NCI-H748 treated with DMSO at 0.1 percent for 48 hours (cell line): ENCODE measurements at places on chromosomes 7 and 10.

DNA sequence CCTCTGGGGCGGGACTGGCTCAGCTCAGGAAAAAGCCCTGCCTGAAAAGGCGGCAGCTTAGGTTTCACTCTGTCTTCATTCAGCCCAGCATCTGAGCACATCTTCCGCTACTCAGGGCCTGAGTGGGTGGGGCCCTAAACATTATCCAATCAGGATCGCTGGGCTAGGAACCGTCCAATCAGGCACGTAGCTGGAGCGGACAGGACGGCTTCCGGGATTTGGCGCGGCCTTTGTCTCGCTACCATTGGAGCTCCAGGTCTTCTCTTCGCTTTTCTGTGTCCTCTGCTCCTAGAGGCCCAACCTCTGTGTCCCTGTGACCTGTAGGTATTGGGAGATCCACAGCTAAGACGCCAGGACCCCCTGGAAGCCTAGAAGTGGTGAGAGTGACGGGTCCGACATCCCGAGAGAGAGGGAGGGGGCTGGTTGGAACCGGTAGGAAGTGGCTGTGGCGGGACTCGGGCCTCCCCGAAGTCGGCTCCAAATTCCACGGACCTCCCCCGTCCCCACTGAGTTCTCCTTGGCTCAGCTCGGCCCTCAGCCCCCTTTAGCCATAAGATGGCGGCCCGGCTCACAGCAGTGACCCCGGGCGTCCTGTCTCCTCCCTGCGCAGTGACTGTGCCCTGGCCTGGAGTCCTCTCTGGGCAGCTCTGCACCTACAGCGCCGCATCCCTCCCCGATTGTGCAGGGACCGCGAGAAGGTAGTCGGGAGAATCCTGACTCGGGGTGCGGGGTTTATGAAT, 99.1 kb downstream of the ZNF680 start:
- DNase-seq, result peak; percentile 50

DNA sequence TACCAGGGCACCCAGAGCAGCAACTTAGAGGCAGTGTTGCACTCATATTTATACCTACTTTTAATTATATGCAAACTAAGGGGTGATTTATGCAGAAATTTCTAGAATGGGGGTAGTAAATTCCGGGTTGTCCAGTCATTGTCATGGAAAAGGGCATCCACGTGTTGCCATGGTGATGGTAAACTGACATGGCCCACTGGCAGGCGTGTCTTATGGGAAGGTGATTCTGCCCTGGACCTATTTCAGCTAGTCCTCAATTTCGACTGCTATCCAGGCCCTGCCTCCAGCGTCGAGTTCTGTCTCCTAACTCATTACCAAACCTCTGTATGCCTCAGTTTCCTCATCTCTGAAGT, 12.8 kb downstream of the SNX8 start:
- DNase-seq, result no peak

- DNase-seq, result no peak
Measured at GRCh38 chr7:91496251-91496820, 232.1 kb downstream of the FZD1 start.

- DNase-seq, result no peak
Measured at GRCh38 chr7:29587195-29587808, 23.7 kb downstream of the PRR15 start.

DNA sequence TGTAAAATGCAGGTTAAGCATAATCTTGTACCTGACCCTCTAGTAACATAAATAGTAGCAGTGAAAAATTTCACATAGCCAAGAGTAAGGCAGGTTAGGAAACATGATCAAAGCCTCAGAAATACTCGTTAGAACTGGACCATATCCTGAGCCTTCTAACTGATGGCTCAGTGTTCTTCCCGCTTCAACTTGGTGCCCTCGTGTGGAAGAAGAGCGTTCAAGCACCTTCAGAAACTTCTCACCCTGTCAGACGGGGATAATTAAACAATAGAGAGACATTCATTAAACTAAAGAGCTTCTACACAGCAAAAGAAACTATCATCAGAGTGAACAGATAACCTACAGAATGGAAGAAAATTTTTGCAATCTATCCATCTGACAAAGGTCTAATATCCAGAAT, 124.5 kb downstream of the MYOF start:
- peak; percentile 5 for DNase-seq

DNA sequence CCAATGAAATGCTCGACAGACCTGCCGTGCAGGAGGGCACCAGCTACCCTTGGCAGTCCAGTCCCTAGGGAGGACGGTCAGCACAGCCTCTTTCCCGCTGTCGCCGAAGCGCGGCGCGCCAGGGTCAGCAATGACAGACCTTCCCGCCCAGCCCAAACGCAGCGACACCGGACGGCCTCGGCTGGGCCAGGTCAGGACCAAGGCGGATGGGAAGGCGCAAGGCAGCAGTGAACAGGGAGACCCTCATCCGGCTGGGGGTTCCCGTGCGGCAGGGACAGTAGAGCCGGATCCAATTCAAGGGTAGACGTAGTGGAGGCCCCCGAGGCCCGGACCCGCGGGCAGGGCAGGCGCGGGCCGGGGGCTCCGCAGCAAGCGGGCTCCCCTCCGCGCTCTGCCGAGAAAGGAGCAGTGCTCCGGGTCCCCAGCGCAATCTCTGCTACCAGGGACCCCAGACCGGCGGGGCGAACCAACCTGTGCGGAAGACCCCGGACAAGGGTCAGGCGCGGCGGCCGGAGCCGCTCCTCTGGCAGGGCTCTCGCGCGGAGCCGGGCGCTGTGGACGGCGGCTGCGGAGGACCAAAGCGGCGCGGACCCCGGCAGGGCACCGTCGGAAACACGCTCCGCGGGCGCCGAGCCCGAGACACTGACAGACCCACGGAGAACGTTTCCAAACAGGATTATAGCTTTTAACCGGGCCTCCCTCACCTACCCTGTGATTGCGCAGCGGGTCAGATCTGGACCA, at the start of gene SEC31B:
SEC31B (minus strand) TSS at position 551 of the 741 bp plus-strand sequence. CDS start 2,909 bp downstream, outside the sequence.
- peak; percentile 28 for DNase-seq

- no peak for DNase-seq
Measured at GRCh38 chr10:506451-507354, 182.8 kb downstream of the DIP2C start.

GRCh38 chr10:94571081-94571480, 25.5 kb downstream of the HELLS start:
- no peak for DNase-seq

DNA sequence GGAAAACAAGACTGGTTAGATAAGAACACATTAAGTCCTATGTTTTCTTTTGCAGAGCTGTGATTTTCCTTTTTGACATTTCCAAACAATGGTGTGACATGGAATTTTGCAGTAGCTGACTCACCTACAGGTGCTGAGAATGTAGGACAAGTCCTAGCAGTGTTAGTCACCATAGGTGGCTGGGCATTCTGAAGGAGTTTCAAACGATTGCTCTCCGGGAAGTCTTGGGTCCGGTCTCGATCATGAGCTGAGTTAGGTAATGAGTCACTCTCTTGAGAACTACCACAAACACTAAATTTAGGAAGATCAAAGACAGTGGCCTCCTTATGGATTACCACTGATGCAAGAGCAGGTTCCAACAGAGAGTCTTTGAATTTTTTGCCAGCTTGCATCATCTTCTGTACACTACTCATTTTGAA, 3.6 kb downstream of the FIGNL1 start:
- DNase-seq, result no peak

DNA sequence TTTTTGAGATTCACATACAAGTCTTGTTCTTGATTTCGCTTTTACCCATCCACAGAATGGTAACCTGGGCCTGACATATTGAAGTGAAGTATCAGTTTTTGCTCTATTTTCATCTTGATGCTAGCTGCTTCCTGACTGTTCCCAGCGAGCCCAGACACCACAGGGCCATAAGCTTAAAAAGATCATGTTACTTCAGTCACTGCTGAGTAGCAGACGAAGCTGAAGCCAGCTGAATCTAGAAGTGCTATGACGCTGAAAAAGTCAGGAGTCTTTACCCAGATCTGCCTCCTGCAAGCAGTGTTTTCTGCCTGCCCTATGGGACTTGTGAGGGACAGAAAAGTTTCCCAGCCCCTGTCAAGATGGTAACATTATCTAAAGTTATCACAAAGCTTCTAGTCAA, 2.7 kb upstream of the PRXL2A start:
- no peak for DNase-seq

- DNase-seq, result no peak
Measured at GRCh38 chr7:71900556-71900955, 511.6 kb downstream of the CALN1 start.

- no peak for DNase-seq
Measured at GRCh38 chr10:86072413-86072812, 294.2 kb downstream of the GRID1 start.

DNA sequence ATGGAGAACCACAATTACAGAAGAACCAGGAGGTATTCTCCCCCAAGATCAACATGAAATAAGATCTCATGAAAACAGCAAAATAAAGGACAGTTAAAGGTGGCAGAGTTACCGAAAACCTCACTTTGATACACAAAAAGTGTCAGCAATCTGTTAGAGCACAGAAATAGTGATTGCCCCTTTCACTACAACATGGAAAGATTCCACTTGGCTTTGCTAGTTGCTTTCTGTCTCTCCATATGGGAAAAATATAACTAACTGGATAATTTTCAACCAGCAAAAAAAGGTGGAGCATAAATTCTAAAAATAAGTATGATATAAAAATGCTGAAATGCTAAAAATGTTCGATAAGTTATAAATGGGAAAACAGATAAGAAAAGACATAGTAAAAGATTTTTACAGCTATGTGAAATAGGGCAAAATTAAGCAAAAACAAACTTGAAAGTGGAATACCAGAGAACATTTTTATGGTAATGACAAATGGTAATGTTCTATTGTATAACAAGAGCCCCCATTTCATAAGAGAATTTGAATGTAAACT, 90.2 kb downstream of the GPR85 start:
- no peak for DNase-seq

- DNase-seq, result no peak
Measured at GRCh38 chr7:35465791-35466336, 212.0 kb upstream of the TBX20 start.

GRCh38 chr10:121526801-121527221, 71.4 kb downstream of the FGFR2 start:
- DNase-seq, result no peak

DNA sequence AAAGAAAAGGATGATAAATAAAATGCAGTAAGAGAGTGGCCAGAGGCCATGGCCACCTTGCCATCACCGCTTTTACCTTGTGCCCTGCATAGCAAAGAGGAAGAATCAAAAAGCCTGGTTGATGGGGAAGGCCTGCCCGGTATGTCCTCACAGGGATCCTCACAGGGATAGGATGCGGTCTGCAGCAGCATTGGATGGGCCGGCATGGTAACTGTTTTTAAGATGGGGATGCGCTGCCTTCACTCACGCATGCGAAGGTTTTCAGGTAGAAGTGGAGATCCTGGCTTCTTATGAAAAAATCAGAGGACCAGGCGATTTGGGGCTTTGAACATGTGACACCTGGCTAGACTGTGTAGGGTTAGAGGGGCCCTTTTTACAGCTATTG, 12.5 kb downstream of the PNLIPRP2 start:
- DNase-seq, result no peak

GRCh38 chr10:22250897-22251660, 33.3 kb upstream of the EBLN1 start:
- DNase-seq, result peak; percentile 30

GRCh38 chr10:70669015-70669414, 3.3 kb upstream of the ADAMTS14 start:
- no peak for DNase-seq

DNA sequence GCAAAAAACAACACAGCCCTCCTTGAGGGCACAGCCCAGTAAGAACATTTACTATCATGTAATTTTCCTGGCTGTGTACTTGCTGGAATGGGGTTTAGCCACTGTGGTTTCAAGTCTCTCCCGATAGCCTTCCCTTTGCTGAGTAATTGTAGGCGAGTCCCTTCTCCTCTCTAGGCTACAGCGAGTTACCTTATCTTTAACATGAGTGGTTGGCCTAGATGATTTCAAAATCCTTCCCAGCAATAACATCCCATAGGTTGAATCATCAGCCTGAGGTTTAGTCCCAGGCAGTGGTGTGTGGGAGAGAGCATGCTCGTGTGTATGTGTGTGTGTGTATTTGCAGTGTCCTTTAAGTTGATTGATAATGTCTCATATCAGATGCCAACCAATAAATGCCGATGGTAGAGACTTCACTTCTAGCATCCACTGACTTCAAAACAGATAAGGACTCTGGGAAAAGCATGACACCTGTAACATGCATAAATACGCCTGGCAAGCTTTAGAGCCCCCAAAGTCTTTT, 142.9 kb upstream of the ZMIZ1 start:
- no peak for DNase-seq

- DNase-seq, result no peak
Measured at GRCh38 chr7:117640465-117640864, 160.6 kb downstream of the CFTR start.

- DNase-seq, result no peak
Measured at GRCh38 chr10:96230527-96230926, 40.8 kb downstream of the BLNK start.

DNA sequence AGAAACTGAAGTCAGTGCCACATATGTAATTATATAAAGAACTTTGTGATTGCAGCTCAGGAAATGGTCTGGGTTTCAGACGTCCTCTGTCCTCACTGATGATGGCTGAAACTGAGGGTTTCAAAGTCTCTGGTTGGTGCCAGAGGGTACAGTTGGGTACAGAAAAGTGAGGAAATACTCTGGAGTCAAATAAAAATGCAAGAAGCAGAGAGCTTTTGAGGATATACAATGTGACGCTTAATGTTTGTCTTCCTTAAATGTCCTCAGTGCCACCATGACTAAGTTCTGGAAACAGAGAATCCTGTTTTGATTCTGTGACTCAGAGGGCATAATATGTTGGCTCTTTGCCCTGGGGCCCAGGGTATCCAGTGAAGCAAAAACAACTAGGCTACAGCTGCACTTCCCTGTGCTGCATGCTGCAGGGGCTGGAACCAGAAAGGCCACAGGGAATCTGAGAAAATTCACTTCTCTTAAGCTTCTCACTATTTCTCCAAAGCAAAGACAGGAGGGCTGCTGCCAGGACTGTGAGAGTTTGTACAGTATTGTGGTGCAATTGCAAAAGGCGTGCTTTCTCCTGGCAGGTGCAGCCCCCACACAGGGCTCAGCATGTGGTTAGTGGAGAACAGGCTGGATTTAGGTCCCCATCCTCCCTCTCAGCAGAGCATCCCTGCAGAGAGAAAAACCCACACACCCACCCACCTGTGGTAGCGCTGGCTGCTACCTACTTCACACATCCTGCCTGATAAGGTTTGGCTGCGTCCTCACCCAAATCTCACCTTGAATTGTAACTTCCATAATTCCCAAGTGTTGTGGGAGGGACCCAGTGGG, 169.5 kb upstream of the SVIL start:
- DNase-seq, result no peak

- no peak for DNase-seq
Measured at GRCh38 chr7:85673876-85674275, 487.0 kb upstream of the SEMA3D start.

DNA sequence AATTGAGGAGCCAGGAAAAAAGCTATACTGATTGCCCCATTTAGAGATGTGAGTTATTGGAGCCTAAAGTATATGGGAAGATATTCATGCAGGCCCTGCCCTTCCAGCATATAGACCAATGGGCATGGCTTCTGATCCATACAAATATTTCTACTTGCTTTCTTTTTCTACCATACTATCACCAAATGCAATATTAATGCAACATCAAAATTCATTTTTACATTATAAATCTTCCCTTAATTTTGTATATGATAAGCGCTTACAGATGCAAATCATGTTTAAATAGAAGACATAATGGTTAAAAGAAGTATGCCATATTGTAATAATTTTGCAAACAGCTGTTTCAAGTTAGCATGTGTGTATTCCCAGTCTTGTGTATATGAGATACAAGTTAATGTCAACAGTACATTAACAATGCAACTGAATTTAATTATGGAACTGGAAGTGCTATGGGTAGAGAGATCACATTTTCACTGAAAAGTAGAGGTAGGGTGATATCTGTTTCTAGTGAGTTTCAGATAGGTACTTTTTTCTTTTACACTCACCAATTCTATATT, 24.6 kb upstream of the WNT16 start:
- no peak for DNase-seq

- DNase-seq, result no peak
Measured at GRCh38 chr10:130777507-130778165, 533.9 kb downstream of the TCERG1L start.
